Stimulated activated CD8-positive, alpha-beta memory T cell treated with anti-CD3 and anti-CD28 coated beads, Interleukin-7, amount 100 ng/mL, for 1 hour (primary cell): ENCODE measurements at places on chromosomes 11 and 22.

GRCh38 chr11:106524436-106524835 is 447.0 kb downstream of the AASDHPPT start:
- DNase-seq = no peak

DNA sequence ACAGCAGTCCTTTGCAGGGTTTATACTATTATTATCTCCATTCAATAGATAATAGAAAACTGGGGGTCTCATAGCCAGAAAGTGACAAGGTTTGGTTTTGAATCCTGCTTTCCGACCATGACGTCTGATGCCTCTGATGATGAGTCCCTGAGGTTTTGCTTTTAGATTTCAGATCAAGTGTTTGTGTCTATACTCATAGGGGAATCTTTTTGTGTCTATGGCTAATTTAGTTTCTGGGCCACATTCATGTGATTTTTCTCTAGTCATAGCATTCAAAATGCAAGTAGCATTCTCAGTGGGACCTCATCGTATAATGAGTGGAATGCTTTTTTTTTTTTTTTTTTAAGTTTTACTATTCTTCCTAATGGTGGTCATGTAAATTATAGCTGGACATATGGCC is 72.9 kb downstream of the TNRC6B start:
- DNase-seq = no peak

- DNase-seq = no peak
Observed at GRCh38 chr11:117842131-117842941, 17.8 kb upstream of the FXYD2 start.

DNA sequence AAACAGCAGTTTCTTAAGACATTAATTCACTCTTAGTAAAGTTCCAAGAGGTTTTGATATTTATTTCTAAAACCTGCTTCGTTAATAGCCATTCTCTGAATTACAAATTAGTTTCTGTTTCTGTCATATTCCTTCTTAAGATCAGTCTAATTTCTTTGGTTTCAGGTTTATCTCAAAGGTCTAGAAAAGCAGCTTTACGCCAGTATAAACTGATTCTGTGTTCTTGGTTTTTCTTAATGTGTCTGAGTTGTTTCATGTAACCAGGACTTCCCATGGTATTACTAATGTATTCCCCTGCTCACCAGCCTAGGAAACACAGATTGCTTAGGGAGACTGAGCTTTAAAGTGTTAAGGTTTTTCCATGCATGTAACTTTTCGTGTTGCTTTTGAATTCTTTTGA is 6.8 kb upstream of the ACY3 start:
- no peak for DNase-seq

DNA sequence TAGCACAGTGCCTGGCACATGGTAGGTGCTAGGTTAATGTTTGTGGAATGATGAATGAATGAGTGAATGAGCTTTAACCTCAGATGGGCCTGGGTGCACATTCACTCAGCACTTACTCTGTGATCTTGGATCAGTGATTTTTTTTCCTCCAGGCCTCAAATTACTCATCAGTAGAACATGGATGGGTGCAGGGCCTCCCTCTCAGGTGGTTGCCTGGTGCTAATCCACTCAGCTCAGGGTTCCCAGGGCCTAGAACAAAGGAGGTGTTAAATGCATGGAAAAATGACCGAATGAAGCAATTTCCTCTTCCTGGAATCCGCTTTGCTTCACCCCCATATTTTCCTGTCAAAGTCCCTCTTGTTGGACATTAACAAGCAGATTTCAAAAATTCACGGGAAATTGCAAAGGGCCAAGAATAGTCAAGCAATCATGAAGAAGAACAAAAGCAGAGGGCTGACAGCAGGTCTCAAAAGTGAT is 93.5 kb downstream of the MYEOV start:
- no peak for DNase-seq

- no peak for DNase-seq
Observed at GRCh38 chr11:118100691-118101232, 14.0 kb upstream of the SMIM35 start.

DNA sequence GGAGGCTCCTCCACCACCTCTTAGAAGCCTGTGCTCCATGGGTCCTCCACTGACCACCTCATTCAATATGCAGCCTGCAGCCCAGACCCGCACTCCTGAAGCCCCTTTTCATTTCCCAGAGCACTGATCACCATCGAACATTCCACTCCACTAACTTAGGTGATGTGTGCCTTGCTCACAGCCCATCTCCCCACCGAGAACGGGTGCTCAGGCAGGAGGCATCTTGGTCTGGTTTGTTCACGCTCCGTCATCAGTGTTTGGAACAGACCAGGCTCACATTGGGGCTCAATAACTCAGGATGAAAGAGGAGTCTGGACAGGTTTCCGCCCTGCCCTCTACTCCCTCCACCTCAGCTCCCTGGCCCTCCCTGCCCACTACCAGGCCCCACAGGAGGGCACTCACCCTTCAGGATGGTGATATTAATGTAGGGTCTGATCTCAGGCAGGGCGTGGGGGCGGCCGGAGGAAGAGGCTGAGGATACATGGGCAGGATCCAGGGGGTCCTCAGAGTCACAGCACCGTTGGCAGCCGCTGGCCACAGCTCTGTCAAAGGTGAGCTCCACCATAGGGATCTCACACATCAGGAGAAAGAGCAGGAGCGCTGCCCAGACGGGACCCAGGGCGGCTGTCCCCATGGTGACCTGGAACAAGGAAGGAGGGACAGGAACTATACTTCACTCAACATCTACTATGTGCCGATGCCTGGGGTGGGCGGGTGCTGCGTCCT is 3.1 kb downstream of the C1QTNF6 start:
- no peak for DNase-seq

GRCh38 chr11:93128574-93128973 is 69.2 kb downstream of the SLC36A4 start:
- DNase-seq = no peak

DNA sequence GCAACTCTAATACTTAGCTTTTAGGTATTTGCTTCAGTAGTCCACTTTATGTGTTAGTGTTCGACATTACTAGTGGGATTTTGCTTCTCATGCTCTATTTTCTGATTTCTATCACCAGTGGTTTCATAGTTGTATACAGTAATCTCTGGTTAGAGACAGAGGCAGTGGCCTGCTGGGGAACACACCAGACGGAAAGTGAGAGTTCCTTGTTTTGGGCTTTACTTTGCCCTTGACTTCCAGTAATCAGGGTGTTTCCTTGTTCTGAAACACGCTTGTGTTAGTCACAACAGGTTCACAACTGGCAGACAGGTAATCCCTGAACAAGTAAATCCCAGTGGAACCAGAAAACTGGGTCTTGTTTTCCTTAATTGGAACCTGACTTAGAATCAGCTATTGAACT is 56.0 kb downstream of the PACS1 start:
- DNase-seq = no peak
